ENCODE measurements at places on chromosomes 2 and 18.

DNA sequence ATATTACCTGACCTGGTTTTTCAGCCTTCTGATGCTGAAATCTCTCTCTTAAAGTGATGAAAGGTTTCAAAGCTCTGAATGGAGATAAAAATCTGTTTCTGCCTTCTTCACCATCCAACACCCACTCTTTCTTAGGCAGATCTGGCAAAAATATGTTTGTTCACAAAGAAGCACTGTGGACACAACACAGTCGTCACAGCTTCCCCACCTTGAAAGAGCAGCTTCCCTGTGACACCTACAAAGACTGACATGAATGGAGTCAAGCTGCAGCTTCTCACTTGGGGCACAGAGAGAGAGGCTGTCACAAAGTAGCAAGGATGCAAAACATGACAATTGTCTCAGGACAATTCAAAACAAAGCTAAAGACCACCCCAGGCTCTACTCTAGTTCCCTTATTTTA lies 86.5 kb downstream of the ICOS start:
- no peak for DNase-seq

GRCh38 chr2:181252262-181253148 lies 204.7 kb upstream of the ITGA4 start:
- no peak for DNase-seq

DNA sequence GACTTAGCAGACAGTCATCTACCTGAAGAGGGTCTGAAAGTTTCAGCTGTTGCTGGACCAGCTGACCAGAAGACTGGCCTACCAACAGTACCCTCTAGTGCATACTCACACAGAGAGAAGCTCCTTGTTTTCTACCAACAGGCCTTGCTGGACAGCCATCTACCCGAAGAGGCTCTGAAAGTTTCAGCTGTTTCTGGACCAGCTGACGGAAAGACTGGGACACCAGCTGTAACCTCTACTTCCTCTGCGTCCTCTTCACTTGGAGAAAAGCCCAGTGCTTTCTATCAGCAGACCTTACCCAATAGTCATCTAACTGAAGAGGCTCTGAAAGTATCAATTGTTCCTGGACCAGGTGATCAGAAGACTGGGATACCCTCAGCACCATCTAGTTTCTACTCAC lies 63.2 kb downstream of the ALMS1 start:
- no peak for DNase-seq

- no peak for DNase-seq
Measured at GRCh38 chr2:114609801-114610200, 167.4 kb downstream of the DPP10 start.

DNA sequence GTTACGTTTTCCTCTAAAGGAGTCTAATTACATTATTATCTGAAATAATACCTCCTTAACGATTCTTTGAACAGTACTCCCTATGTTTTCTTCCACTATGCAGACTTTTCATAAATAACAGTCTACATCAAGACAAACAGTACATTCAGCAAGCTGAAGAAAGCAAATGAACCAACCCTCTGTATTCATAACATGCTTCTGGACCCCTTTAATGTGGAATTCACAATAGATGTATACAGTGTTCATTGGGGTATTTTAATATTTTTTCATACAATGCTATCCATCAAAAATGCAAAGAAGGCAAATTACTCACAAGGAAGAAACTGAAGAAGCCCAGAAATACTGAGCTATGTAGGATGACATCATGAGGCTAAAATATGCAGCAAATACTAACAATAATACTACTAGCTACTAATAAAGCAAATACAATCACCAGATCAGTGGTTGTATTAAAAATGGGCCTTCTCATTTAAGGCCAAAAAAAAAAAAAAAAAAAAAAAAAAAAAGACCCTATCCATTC lies 408.6 kb downstream of the MTX2 start:
- DNase-seq = no peak

- peak; percentile 87 for DNase-seq
Measured at GRCh38 chr2:172084645-172085459, 455 bp upstream of the DLX1 start.

DNA sequence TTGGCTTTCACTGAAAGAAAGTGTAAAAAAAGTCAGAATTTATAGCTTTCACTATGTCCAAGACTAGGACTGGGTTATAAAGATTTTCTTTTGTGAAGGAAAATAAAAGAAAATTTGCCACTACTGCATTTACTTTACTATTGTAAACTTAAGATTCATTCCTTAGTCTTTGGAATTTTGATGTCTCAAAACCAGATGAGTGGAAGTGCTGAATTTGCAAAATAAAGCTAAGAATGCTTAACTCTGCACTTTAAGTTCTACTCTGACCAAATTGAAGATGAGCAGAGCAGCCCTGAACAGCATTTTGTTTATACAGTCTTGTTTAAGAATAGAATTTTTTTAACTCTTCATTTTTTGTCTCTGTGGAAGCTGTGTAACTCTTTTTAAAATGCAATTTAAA lies 102.4 kb downstream of the ICA1L start:
- no peak for DNase-seq

- no peak for DNase-seq
Measured at GRCh38 chr2:121196132-121196848, 88.7 kb downstream of the TFCP2L1 start.

- no peak for DNase-seq
Measured at GRCh38 chr2:230777721-230778120, 65.1 kb downstream of the CAB39 start.

DNA sequence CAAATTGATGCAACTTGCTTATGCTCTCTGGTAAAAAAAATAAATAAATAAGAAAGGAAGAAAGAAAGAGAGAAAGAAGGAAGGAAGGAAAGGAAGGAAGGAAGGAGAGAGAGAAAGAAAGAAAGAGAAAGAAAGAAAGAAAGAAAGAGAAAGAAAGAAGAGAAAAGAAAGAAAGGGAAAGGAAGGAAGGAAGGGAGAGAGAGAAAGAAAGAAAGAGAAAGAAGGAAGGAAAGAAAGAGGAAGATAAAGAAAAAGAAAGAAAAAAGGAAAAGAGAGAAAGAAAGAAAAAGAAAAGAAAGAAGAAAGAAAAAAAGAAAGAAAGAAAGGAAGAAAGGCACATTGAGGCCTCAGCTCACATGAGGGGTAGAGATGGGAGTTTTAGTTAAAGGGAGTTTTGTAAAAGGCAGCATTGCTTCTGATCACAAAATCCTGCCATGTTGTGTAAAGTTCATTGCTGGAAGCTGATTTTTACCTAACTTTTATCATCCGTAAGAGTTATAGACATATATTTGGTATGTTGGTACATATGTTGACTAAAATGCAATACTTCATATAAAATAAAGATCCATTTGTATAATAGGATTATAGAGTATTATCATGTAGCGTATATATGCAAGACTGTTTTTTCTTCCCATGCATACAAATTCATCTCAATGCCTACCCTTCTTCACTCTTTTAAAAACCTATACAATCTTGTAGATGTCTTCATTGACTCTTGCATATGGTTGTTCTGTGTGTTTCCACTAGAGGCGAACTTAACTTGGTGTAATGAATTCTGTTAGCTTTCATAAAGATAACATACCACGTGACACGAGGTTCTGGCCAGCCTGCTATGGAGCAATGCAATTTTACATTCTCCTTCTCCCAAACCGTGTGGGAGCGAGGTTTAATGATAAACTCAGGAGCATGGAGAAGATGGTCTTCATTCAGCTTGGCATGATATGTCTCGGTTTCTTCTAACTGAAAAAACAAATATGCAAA lies 32.8 kb downstream of the MYOM1 start:
- DNase-seq = no peak

GRCh38 chr2:108579623-108580022 lies 45.4 kb downstream of the LIMS1 start:
- DNase-seq = no peak

- DNase-seq = no peak
Measured at GRCh38 chr2:187519419-187520120, 34.7 kb downstream of the TFPI start.

- DNase-seq = no peak
Measured at GRCh38 chr18:31801078-31801477, 40.4 kb upstream of the SLC25A52 start.

DNA sequence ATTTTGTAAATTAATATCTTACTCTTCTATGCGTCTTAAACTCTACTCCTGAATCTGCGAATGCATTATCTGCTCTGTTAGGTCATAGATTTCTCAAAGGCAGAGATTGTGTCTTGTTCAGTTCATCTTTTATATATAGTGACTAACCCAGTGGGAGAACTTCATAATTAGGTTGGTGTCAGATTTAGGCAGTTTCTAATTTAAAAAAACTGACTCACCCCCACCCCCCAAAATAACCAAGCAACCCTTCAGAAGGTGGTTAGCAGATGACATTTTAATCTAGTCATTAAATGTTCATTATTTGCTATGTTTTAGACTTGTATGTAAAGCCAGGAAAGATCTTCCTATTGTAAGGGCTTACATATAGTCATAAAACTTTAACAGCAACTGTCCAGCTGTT lies 10.4 kb downstream of the SERPINB12 start:
- DNase-seq = no peak

DNA sequence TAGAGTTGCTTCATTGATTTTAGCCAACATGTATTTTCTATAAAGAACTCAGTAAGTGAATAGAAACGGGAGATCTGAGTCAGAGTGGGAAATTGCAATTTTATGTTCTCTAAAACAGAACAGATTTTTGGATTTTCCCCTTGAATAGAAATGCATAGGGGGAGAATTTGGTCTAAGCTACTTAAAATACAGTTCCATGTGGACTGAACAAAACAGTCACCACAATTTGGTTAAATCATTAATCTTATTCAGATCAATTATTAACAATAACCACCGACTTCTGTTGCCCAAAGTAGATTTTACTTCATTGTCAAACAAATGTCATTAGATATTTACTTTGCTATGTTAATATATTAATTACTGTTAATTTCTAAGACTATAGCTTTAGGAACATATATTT lies 107.7 kb downstream of the SCG2 start:
- DNase-seq = no peak

GRCh38 chr18:79013869-79014268 lies 34.3 kb downstream of the SALL3 start:
- DNase-seq = no peak

DNA sequence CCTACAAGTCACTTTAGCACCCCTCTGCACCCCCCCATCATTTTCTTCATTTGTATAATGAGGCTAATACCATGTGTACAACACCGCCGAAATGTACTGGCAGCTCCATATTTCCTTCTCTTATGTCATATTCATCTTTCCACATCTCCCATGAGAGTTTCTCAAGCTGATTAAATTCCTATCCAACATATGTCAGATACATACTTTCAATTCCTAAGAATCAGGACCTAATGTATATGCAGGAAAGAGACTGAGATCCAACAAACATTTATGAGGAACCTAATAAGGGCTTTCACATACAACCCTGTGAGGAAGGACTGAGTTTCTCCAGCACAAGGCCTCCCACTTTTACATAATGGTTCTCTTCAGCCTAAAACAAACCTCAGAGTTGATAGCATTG lies 41.9 kb downstream of the PRKD3 start:
- DNase-seq = no peak

DNA sequence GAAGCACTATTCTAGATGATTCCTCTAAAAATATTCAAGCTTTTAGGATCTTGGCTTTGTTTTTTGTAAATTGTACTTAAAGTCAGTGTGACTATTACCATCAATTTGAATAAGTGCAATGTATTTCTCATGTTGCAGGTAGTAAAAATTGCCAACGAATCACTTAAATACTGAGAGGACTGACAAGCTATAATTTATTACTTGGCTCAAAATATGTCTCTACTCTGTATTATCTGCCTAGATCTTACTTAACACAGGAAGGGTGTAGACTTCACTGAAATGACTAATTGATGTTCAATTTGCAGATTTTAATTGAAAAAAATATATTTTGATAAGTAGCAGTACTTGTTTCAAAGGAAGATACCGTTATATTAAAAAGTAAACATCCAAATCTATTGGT lies 202.3 kb downstream of the SLC8A1 start:
- DNase-seq = no peak

- no peak for DNase-seq
Measured at GRCh38 chr2:133143645-133144044, 424.6 kb downstream of the NCKAP5 start.

DNA sequence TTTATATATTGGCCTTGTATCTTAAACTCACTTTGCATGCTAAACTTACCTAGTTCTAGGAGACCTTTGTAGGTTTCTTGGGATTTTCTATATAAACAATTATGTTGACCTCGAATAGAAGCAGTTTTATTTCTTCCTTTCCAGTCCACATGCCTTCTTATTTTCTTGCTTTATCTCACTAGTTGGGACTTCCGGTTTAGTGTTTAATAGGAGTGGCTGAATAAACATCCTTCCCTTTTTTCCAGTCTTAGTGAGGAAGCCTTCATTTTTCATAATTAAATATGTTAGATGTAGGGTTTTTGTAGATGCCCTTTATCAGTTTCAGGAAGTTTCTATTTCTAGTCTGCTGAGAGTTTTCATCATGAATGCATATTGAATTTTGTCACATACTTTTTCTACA lies 347.3 kb upstream of the HNRNPA3 start:
- DNase-seq = no peak

- no peak for DNase-seq
Measured at GRCh38 chr2:134276381-134277172, 22.7 kb downstream of the MGAT5 start.

DNA sequence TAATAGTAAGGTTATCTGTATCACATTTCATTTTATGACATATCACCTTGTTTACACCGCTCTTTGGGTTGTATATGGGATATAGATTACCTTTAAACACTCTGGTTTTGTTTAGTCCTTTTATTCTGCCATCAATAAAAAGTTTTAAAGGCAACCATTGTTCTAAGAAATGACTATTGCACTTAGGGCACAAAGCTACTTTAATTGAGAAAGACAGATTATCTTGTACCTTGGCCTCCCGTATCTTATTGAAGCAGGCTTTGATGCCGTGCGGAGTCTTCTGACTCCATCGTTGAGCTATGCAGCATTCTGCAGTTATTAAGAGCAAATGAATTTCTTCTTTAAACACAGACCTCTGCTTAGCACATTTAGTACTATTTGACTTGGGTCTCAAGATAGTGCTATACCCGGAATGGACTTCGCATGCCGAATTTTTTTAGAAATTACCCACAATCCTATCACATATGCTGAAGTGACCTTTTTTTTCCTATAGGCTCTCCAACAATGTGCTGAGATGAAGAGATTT lies 16.7 kb downstream of the PKDCC start:
- peak; percentile 87 for DNase-seq

DNA sequence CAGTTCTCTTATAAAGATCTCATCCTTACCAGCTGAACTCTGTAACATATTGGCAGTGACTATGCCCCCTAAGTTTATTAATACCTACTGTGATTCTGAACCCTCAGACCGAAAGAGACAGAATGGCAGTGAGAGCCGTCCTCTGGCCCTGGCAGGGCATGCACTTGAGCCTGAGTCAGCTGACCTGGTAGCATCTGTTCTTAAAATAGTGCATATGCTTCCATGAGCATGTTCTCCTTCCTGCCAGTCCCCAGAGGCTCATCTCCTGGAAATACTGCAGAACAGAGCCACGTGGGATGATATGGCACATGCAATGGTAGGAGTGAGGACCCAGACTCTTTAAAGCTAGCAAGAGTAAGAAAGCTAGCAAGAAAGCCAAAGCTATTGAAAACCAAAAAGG lies 59.0 kb downstream of the RASGRP3 start:
- DNase-seq = no peak

GRCh38 chr18:3383381-3383915 lies 66.5 kb upstream of the TGIF1 start:
- no peak for DNase-seq

GRCh38 chr18:6257950-6258349 lies 156.8 kb downstream of the L3MBTL4 start:
- no peak for DNase-seq

- no peak for DNase-seq
Measured at GRCh38 chr18:25516747-25517498, 165.0 kb upstream of the ZNF521 start.

Data from AG04450 (cell line).